Erythroblast (primary cell): ENCODE measurements at places on chromosomes 11 and 22.

GRCh38 chr11:3781423-3781822 is 15.9 kb downstream of the NUP98 start:
- no peak for DNase-seq

GRCh38 chr11:65066315-65066714 is 8.0 kb upstream of the NAALADL1 start:
- DNase-seq: no peak

GRCh38 chr11:119829402-119829801 is 100.4 kb upstream of the NECTIN1 start:
- DNase-seq: no peak

GRCh38 chr11:99781074-99781473 is 760.3 kb downstream of the CNTN5 start:
- DNase-seq: no peak

- DNase-seq: no peak
These were observed 60.5 kb downstream of the APIP start for GRCh38 chr11:34855754-34856095.

DNA sequence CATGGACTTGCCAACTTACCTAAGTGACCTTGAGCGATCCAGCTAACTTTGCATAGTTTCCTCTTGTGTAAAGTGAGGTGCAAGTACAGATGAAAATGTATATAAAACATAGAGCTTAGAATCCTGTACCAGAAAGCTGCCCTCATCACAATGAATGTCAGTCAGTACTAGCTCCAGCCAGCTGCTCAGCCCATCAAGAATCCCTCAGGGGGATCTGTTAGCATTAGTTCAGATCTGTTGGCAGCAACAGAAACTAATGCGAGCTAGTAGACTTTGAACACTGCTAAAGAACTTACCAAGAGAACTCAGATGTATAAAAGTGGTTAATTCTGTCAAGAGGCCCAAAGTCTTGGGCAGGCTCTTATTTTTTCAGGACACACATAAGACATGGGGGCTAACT is 6.3 kb upstream of the C11orf91 start:
- no peak for DNase-seq

GRCh38 chr22:20813056-20813455 is 39.1 kb downstream of the SERPIND1 start:
- no peak for DNase-seq

DNA sequence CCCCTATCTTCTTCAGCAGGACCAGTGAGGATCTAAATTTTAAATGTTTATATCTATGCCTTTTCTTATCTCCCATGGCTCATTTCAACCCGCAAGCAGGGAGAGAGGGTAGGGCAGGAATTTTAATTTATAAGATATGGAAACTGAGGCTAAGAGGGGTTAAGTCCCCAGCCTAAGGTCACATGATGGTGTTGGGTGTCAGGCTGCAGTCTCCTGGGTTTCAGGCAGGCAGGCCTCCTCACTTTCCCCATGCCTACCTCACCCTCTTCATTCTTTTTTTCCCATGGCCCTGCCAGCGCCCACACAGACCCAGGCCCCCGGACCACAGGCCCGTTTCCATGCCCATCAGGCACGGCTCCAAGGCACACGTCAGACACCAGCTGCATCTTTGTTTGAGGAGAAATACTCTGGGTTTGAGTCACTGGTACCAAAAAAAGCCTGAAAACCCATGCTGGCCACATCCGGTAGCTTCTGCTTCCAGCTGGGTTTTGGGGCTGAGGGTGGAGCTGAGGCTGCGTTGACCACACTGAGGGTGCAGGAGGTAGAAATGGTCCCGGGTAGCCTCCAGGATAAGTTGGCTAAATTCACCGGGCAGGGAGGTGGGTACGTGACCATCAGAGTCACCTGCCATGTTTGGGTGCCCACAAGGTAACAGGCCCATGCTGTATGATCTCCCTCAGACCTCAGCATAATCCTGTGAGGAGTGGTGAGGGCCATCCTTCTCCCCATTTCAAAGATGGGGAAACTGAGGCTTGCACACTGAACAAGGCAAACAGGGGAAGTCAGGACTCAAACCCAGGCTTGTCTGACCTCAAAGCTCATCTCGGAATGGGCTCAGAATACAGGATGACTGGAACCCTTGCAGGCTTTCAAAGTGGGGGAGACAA is 7.5 kb downstream of the CRYBB1 start:
- DNase-seq: no peak

DNA sequence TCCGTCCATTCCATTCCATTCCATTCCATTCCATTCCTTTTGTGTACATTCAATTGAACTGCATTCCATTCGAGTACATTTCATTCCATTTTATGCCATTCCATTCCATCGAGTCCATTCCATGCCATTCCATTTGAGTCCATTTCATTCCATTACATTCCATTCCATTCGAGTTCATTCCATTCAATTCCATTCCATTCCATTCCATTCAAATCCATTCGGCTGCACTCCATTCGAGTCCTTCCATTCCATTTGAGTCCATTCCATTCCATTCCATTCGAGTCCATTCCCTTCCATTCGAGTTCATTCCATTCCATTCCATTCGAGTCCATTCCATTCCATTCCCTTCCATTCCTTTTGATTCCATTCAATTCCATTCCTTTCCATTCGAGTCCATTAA is 4800.6 kb upstream of the OR11H1 start:
- no peak for DNase-seq

GRCh38 chr22:46614025-46614931 is 5.9 kb upstream of the GRAMD4 start:
- no peak for DNase-seq

DNA sequence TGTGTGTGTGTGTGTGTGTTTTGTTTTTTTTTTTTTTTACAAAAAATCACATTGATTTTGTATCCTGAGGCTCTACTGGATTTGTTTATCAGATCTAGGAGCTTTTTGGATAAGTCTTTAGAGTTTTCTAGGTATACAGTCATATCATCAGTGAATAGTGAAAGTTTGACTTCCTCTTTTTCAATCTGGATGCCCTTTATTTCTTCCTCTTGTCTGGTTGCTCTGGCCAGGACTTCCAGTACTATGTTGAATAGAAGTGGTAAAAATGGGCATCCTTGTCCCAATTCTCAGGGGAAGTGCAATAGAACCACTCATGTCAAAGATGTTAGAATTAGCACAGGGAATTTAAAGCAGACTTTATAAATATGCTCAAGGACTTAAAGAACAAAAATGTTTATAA is 32.6 kb upstream of the PRDM11 start:
- no peak for DNase-seq

- no peak for DNase-seq
These were observed 40.3 kb upstream of the CYP2D6 start for GRCh38 chr22:42170946-42171345.

GRCh38 chr11:113581713-113582112 is 106.5 kb upstream of the DRD2 start:
- DNase-seq: no peak

DNA sequence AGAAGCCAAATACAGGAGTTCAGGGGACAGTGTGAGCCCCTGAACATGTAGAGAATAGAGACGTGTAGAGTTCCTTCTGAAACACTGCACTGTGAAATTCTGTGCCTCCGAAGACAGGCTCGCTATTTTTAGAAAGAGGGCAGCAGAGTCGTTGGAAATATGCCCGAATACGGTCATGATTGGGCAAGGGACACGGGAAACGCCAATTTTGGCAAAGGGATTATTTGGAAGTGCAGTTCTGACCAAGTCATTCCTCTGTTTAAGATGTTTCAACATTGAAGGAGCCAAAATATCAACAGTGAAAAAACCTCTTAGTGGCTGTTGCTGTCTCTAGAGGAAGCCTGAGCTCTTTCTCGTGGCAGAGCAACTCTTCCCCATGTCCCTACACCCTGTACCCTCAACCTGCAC is 9.5 kb upstream of the CBX6 start:
- DNase-seq: no peak

DNA sequence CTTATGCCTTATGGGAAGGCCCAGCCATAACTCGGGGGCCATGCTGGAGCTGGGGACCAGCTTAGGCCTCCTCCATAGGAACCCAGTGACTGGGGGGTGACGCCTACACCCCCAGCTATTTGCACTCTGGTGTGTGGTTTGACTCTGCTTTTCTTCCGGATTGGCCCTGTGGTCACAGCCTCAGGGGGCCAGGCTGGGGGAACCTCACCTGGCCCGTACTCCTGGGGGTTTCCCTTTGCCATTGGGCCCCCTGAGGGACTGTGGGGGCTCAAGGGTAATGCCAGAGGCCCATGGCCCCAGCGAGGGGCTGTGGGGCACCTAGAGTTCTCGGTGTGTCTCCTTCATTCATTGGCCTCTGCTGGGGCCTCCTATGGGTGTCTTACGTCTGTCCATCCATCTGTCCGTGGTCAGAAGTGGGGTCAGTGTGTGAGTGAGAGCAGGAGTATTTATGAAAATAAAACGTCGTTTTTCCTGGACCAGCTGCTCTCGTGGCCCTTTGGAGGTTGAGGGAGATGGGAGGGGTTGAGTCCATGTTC is 6.3 kb upstream of the SH3BP1 start:
- DNase-seq: no peak

DNA sequence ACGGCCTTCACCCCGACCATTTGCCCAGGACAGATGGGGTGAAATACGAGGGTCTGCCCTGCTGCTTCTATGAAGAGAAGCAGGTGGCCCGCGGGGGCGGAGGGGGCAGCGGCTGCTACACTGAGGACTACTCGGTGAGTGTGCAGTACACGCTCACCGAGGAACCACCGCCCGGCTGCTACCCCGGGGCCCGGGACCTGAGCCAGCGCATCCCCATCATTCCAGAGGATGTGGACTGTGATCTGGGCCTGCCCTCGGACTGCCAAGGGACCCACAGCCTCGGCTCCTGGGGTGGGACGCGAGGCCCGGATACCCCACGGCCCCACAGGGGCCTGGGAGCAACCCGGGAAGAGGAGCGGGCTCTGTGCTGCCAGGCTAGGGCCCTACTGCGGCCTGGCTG is 11.2 kb downstream of the C22orf31 start:
- no peak for DNase-seq

GRCh38 chr22:44023404-44024287 is 456 bp upstream of the PARVB start:
- peak; percentile 68 for DNase-seq

GRCh38 chr11:35234460-35235156 is 95.6 kb downstream of the CD44 start:
- no peak for DNase-seq

DNA sequence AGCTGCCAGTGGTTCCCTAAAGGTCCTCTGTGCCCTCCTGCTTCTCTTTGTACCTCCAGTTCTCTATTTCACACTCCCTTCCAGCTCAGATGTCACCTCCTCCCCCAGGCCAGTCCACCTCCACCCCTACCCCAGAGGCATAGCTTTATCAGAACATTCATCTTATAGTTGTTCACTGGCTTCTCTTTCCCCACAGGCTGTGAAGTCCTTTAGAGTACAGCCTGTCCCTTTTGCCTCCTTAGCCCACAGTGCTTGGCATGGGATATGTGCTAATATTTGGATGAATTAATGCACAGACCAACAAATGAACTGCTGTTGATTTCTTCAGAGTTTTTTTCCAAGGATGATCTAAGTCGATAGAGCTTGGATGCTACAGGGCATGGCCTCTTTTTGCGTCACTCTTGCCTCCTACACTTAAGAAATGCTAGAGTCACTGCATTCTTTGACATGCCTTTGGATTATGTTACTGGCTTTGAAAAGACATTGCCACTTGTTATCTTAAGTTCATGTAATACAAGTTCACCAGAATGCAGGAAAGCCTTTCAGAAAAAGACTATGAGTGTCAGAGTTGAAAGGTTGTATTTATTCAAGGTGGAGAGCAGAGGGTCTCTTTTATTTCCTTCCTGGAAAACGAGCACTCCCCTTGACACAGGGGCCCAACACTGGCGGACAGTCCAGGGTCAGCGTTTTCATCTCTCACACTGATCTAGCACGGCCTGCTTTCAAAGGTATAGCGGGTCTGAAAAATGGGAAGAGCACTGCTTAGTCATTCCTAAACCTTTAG is 75.7 kb downstream of the PISD start:
- DNase-seq: peak; percentile 43

- DNase-seq: no peak
These were observed 176.9 kb downstream of the NAV2 start for GRCh38 chr11:19889531-19889930.

GRCh38 chr11:16611926-16612565 is 126.4 kb upstream of the C11orf58 start:
- DNase-seq: peak; percentile 13

DNA sequence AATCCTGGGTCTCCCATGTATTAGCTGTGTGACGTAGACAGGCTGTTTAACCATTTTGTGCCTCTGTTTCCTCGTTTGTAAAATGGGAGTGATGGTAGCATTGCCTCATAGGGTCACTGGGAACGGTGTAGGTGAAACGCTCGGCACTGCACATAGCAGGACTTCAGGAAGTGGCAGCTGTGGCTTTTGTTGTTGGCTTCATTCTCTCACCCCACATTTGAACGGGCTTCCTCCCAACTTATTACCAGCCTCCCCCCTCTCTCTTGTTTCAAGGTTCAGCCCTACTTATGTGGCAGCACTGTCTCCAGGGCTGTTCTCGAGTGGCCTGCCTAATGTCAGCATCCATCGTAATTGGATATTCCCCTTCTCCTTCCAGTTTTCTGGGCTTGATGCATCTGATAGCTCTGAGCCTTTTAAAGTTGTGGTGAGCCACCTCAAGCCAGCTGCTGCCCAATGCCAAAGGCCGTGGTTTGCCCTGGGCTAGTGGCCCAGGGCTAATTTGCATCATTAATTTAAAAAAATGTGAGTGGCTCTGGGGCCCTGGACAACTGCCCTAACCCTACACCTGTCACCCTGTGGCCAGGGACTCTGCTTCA is 217.8 kb upstream of the TBCEL start:
- DNase-seq: no peak

DNA sequence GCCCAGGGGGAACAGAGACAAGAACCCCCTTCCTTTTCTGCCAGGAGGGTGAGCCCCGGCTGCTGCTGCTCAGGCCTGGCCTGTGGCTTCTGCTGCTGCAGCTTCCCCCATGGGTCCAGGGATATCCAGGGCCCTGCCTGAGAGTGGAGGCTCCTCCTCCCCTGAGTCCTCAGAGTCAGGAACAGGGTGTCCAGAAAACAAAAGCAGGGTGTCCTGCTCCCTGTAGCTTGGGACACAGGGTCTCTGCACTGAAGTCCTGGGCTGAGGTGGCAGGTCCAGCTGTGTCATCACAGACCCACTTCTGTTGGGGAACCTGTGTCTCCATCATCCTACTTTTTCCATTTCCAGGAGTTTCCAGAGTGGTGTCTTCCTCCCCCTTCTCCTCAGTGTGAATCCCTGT is 76.1 kb downstream of the ZNF280B start:
- DNase-seq: no peak

- no peak for DNase-seq
These were observed 35.8 kb upstream of the UBASH3B start for GRCh38 chr11:122619757-122620156.
